HAP-1 (cell line): ENCODE measurements at places on chromosomes 3 and 15.

DNA sequence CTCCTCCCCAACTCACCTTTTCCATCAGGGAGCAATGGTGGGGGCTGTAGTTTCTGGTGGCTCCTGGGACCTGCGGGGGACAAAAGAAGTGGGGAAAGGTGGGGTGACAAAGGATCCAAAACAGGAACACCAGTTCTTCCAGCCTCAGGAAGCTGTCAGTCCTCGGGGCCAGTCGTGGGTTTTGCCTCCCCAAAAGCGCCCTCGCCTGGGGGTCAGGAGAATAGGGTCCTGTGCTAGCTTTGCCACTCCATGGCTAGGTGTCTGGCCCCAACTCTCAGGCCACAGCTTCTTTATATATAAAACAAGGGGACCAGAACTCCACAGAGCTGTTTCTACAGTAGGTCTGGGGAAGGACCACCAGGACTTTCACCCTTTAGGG lies 4.0 kb downstream of the CCDC9B start:
- DNase-seq: peak; percentile 62

DNA sequence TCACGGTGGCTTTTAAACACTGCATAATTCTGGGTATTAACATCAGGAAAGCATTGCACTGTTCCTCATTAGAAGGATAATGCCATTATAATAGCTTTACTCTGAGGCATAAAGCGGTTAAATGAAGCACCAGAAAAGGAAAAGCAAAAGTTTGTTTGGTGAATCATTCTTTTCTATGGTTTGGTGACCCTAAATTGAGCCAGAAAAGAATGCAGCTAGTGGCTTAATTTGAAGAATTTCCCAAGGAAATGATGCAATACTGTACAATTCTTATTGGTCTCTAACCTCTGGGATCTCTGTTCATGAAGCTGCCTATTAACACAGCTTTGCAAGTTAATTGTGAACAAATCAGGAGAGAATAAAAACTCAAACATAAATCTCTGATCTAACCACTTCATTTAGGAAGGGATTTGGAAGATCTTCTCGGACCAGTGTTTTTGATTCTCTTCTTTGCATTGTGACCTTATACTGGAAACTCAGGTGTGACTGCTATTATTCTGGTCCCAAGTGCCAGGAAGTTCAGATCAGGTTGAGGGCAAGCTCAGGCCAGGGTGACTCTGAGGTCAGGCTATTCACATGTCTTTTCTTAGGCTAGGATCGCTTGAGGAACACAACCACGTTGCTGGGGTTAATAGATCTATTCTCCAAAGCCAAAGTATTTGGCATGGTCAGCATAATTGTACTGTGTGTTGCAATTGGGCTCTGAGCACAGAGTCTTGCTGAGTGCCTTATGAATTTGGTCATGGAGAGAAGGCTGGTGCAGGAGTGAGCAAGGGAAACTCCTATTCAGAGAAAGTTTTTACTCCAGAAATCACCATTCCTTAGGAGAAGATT lies 11.3 kb upstream of the DLG1 start:
- DNase-seq: peak; percentile 91

- DNase-seq: no peak
Observed at GRCh38 chr3:178206521-178206920, 329.7 kb upstream of the KCNMB2 start.

- DNase-seq: no peak
Observed at GRCh38 chr3:24060055-24060454, 115.0 kb downstream of the NR1D2 start.

- no peak for DNase-seq
Observed at GRCh38 chr3:126370606-126371005, 13.4 kb upstream of the KLF15 start.

DNA sequence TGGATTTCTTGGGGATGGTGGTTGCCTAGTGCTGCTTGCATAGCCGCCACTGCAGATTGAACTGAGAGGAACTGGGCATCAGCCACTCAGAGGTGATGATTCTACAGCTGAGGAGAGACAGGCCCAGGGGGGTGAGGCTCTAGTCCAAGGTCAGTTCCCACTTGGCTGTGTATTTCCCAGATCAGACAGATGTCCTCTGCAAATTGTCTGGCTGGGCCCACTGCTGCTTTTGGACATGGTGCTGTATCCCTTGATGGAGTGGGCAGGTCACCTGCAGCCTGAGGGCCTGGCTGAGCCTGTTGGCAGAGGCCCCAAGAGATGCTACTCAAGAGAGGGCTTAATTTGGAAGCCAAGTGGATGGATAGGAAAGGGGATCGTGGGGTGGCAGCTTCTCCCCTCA lies 124.5 kb upstream of the CTDSPL start:
- DNase-seq: no peak

DNA sequence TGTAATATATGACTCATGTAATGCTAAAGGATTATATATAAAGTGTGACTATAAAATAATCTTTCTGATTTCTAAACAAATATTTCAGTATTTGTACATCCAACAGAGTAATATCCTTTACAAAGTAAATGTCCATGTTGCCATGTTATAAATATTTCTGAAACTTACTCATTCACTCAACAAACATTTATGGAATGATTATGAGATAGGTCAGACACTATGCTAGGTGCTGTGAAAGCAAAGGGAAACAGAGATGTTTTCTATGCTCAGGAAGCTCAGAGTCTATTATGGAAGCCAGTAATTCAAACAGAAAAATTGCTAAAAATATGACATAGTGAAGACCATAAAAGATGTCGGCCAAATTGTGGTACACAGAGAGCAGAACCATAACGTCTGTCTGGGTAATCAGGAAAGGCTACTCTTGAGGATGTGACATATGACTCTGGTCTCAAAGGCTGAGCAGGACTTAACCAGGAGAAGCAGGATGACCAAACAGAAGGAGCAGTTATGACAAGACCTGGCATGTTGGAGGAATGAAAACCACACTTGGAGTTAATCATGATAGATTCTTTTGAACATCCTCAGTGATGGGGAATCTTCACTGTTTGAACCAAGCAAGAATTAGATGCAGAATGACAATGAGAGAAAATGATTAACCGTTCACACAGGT lies 39.0 kb upstream of the MYO5C start:
- DNase-seq: no peak

GRCh38 chr3:195613468-195614069 lies 29.8 kb upstream of the APOD start:
- no peak for DNase-seq

DNA sequence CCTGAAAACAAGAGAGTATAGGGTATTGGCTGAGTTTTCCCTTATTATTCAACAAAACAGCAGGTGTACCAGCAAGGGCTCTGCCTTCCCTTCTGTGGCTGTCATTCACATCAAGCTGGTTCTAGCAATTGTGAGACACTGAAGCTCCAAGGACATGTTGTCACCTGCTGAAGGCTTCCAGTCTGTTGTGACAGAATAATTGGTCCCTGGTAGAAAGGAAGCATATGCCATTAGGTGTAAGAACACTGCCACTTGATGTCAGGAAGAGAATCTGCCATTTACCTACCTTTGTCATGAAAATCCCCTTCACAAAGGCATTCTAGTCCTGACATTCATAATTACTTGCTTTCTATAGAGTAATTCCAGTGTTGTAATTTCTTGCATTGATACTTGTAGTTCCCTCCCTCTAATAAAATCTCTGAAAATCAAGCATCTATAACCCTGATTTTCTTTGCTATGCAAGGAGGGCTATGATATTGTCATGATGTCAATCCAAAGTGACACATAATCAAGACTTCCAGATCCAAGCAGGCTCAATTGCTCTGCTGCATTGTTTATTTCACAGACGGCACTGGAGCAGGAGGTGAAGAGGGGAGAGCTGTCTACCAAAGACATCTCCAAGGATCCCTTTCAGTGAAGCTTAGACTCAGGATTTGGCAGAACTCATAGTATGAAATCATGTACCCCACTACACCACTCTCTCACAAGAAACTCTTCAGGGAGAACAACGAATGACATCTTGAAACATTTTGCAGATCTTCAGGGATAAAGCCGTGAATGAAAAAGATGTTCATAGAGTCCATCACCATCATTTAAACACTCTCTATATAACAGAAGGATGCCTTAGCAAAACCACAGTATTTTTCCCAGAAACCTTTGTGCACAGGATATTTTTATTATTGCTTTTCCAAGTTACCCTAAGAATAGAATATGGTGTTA lies 425.3 kb downstream of the RBMS3 start:
- peak; percentile 79 for DNase-seq

GRCh38 chr3:143809121-143809621 lies 39.1 kb downstream of the SLC9A9 start:
- no peak for DNase-seq

GRCh38 chr15:70426096-70426821 lies 328.5 kb upstream of the TLE3 start:
- DNase-seq: no peak

GRCh38 chr3:60650171-60650570 lies 601.1 kb downstream of the FHIT start:
- no peak for DNase-seq

DNA sequence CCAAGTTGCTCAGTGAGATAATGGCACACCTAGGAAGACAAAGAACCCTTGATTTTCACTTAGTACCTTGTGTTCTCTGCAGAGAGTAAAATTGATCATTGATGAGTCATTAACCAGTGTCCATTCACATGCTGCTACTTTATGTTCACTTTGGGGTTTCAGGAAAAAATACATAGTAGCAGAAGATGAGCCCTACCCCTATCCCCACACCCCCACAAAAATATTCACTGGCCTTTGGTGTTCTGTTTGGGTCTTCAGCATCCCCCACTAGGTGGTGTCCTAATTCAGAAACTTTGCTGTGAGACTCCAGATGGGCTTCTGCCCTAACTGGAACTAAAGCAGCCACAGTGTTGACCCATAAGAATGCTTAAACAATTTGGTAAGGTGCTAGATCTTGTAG lies 178.8 kb downstream of the KLHL25 start:
- DNase-seq: peak; percentile 48
